ENCODE measurements at places on chromosomes 11 and 22. TPM values are rescaled to one million over a fixed set of nuclear protein-coding genes. Genes with fewer than 3 reads are reported as not detected.
A peak's percentile ranks its signal among the peaks of the same experiment; 100 is the strongest.

DNA sequence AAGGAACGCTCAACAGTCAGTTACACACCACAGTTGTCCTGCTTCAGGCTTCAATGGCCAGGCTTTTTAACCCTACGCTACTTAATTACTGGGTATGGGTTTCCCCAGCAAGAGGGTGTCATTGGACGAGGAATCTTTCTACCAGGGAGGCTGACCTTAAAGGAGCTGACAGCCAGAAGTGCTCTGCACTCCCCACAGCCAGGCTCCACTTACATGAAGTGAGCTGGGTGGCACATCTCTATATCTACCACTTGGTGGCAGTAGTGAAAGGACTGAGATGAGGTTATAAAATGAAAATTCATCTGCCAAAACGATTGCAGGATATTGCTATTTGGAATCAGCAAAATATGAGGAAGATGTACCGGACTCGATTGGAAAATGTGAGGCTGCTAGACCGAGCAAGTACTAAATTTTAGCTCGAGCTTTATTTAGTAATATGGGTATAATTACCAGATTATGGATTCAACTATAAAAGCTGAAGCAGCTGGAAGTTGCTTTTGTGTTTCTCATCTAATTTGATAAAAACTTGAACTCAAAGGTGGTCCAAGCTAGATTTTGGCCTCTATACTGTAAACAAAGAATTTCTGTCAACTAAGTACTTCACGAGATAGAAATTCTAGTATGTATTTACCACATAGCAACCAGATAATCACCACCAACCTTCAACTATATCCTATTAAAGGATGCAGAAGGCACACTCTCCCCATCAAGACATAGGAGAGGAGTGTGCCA is 53.9 kb upstream of the CEP126 start:
- DNase-seq, result peak; percentile 45

Gene PHF21B
- total RNA-seq, result 4.5 TPM

Gene FJX1
- total RNA-seq, result 31.1 TPM

Gene LBHD1
- total RNA-seq, result 15.5 TPM

Gene SPDYC
- not detected for total RNA-seq

Gene DDIAS
- 22.9 TPM for total RNA-seq

GRCh38 chr22:40183029-40183581 is 5.4 kb downstream of the TNRC6B start:
- no peak for DNase-seq

DNA sequence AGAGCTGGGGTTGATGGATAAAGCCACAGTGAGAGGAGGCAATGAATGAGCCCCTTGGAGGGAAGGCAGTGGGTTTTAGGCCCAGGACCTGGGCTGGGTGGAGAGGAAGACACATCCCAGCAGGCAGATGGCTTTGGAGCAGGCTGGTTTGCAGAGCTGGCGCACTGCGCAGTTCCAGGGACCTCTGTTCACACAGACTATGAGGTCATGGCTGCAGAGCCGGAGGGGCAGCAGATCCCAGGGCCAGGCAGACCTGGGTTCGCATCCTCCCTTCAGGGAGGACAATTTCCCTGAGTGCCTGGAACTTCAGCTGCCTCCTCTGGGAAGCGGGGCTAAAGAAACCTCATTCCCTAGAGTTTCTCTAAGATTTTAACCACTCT is 28.2 kb upstream of the DGKZ start:
- no peak for DNase-seq

DNA sequence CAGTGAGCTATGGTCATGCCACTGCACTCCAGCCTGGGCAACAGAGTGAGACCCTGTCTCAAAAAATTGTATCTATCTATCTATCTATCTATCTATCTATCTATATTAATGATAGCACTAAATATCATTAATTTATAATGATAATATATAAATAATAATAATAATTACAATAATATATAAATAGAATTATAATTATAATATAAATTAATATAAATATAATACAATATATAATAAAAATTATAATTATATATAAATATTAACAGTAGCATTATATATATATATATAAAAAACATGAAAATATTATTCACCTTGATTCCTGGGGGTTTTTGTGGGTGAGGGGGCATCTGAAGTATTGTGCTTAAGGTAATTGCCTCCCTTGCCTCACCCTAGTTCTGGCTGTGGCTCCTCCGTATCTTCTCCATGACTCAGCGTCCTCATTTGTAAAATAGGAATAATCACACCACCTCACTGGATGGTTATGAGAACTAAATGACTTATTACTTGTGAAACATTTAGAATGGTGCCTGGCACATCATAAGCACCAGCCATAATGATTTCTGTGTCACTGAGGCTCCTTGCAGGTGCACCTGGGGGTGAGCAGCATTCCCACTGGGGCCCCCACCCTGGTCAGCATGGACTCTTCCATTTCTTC is 18.8 kb downstream of the RASD2 start:
- DNase-seq, result no peak

GRCh38 chr22:42184852-42185251 is 54.2 kb upstream of the CYP2D6 start:
- no peak for DNase-seq

All from Panc1 (cell line).